ENCODE measurements at places on chromosomes 5 and 9.

DNA sequence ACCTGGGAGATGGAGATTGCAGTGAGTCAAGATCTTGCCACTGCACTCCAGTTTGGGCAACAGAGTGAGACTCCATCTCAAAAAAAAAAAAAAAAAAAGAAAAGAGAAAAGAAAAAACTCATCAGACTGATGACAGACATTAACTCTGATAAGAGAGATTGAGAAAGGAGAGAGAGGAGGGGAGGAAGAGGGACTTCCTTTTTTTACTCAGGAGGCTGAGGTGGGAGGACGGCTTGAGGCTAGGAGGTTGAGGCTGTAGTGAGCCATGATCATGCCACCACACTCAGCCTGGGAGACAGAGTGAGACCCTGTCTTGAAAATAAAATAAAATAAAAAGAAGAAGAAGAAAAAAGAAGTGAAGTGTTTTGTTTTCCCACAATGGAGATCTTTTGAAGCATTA, 9.7 kb upstream of the MSMP start:
- no peak for DNase-seq

GRCh38 chr9:116450378-116451139, 236.5 kb upstream of the TRIM32 start:
- DNase-seq = no peak

- no peak for DNase-seq
Measured at GRCh38 chr9:76688471-76689238, 75.6 kb upstream of the PCA3 start.

DNA sequence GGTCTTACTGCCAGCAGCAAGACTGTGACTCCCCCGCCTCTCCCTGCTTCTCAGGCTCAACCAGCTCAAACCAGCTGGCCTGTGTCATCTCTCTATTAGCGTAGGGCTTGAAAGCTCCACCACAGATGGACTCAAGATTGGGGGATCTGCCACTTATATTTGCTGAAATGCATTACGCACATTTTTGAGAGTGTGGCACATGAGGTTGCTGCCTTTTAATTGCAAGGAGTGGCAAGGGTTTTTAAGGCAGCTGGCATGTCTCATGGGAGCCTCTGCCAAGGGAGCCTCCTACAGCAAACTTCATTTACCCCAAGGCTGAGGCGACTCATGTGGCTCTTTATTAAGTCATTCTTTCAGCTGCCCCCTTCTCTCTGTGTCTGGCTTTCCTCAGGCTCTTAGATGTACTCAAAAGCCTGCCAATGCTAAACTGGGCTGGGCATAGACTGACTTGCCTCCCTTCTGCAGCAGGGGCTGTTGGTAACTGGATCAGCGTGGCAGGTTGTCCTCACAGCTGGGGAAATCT, 219.3 kb downstream of the SMARCA2 start:
- peak; percentile 55 for DNase-seq

DNA sequence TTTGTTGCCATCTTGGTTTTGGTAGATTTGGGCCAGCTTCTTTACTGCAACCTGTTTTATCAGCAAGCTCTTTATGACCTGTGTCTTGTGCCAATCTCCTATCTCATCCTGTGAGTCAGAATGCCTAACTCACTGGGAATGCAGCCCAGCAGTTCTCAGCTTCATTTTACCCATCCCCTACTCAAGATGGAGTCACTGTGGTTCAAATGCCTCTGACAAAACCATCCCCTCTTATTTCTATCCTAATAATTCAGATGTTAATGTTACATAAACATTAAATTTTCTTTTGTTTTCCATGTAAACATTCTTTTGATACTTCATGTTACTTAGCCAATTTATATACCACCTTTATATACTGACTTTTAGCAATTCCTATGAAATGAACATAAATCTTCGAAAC, 746.3 kb downstream of the CDH18 start:
- DNase-seq = no peak

- DNase-seq = no peak
Measured at GRCh38 chr5:139757727-139758509, 37.7 kb upstream of the PSD2 start.

DNA sequence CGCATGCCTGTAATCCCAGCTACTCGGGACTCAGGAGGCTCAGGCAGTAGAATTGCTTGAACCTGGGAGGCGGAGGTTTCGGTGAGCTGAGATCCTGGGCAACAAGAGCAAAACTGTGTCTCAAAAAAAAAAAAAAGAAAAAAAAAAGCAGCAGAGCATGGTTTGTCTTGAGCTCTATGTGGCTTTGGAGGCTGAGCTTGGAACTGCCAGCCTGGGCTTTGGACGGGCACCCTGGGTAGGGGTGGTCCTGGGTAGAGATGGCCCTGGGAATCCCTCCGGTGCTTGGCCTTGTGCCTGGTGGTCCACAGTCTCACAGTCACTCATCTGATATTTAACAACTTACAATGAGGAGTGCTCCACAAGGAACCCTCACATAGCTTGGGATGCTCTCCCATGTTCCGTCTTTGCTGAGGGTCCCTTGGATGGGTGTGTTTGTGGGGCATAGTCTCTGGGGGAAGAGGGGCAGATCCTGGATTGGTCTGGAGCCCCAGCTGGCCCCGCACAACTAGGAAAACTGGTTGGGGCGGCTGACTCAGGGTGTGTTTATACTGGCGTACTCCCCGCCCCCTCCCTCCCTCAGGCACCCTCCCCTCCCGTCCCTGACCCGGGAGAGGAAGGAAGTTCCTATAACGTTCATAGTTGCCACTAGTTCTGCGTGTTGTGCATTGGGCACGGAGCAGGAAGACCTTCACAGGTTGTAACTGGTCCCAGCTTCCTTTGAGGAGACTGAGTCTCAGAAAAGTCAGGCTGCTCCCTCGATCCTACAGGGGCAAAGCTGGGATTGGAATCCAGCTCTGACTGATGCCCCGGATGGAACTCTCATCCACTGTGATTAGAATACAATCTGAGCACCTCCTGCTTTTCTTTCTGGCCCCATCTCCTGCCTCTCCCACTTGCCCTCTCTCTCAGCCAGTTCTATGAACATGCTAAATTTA, 11.2 kb downstream of the IER5L start:
- no peak for DNase-seq

DNA sequence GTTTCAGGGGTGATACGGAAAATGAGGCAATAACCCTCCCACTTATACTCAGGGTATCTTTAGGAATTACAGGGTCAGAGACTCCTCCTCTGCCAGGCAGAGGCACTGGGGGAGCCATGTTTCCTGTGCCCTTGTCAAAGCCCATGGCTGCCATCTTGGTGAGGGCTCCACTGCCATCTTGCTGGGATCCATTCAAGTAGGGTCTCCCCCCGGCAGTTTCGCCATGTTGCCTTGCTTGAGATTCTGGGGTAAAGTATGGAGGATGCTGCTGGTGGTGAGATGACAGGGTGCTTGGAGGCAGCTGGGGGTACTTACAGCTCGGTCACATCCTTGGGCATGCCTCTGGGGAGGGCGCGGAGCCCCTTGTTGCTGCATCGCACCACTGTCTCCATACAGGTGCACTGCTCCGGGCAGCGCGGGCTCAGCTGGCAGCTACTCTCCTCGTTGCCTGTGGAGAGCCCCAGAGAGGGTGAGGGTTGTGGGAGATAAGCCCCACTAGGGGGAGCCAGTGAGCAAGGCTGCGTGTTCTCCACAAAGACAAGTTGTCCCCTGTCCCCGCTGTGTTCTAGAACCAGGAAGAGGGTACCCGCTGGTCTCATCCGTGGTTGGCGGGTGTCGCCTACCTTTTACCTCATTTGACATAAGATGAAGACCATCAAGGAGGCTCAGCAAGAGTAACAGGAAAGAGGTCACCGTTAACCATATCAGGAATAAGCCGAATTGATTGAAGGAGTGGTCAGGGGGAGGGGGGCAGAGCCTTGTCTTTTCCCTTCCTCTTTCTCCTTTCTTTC, 169.0 kb upstream of the PANK3 start:
- DNase-seq = peak; percentile 81

- DNase-seq = no peak
Measured at GRCh38 chr5:89204756-89205155, 321.8 kb upstream of the MEF2C start.

DNA sequence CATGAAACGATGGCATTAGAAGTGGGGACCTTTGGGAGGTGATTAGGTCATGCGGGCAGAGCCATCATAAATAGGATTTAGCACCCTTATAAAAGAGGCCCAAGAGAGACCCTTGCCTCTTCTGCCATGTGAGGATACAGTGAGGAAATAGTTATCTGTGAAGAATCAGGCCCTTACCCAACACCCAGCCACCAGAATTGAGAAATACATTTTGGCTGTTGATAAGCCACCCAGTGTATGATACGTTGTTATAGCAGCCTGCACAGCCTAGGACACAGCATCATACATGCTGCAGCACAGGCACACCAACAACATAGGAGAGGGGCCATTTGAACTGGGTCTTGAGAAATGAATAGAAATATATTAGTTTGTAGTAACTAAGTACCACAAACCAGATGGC, 8.0 kb upstream of the MAMDC2 start:
- no peak for DNase-seq

- DNase-seq = peak; percentile 94
Measured at GRCh38 chr9:137070906-137071275, 534 bp upstream of the SAPCD2 start.

DNA sequence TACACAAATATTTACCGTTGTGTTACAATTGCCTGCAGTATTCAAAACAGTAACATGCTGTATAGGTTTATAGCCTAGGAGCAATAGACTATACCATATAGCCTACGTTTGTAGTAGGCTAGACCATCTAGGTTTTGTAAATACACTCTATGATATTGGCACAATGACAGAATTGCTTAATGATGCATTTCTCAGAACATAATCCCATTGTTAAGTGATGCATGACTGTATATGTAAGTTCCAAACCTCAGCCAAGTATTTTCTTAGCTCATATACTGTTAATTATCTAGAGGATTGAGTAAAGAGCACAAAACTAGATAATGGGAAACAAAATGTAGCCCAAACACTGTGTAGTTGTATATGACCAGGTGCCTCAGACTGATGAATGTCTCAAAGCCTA, 220.1 kb downstream of the ANXA1 start:
- no peak for DNase-seq

GRCh38 chr9:89648247-89649000, 43.6 kb downstream of the GADD45G start:
- no peak for DNase-seq

- DNase-seq = no peak
Measured at GRCh38 chr9:35976726-35977125, 18.8 kb upstream of the OR2S2 start.

DNA sequence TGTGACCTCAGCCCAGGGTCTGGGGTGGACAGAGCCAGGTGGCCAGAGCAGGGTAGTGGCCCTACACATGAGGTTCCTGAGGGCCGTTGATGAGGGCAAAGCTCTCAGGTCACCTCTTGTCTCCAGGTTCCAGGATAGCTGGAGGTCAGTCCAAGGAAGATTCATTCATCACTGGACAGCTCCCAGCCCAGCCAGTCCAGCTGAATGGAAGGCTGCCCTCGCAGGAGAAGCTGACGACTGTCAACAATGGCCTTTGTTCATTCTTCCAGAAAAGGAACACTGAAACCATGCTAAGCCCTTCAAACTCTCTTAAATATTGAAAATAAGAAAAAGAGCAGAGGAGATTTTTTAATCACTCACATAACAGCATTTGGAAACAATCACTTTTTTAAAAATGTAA, 169.7 kb upstream of the TBCA start:
- no peak for DNase-seq

DNA sequence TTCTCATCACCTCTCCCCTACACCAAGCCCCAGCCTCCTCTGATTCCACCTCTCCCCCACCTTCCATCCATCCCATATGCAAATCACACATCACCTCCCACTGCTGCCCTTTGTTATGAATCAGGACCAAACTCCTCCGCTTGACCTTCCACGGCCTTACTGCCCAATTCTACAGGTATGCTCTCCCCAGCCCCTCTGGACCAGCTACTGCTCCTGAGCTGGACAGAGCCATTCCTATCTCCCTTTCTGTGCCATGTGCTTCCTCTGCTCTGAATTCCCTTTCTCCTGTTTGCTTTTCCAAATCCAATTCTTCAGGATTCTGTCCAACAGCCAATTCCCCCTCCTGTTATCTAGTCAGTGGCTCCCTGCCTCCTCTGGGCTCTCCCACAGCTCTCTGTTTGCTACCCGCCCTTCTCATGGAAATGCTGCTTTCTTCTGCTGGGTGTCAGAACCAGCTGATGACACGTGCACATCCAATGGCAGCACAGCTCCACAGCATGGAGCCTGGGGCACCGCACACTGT, 8.3 kb downstream of the FABP6 start:
- DNase-seq = no peak

- no peak for DNase-seq
Measured at GRCh38 chr9:15743512-15743911, 190.7 kb downstream of the CCDC171 start.

DNA sequence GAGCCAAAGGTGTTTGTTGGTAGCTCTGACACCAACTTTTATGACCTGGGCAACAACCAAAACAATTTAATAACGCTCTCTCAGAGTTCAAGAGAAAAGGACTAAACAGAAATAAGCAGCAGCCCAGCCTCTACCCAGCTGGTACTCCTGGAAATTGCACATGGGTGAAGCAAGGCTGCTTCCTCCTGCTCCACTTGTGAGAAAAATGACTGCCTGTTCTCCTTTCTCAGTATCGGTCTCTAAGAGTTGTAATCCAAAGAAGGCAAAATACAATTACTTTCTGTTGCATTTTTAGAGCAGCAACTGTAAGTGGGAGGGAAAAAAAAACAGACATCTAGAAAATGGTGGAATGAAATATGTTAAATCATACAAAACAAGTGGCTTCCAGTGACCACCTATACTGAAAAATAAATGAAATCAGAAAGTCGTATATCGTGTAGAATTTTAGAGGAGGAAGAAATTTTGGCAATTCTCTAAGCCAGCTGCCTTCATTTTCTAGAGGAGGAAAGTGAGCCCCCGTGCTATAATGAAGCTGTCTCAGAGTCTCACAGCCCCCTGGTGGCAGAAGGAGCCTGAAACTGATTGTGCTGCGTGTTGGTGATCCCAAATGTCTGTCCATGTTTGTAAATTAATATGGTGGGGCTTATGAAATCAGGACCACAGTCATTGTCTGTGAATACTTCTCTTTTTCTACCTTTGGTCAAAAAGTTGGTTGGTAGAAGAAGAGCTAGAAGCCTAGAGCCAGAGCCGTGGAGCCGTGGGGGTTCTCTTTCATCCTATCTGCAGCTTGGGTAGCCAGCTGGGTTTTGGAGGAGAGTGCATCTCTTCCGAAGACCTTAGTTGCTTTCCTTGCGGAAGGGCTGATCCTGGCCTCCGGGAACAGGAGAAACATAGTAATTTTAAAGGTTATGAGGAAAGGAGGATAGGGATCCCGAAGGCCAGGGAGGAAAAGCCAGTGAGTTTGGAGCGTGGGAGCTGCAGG, 139.9 kb downstream of the PIP5K1B start:
- peak; percentile 40 for DNase-seq

DNA sequence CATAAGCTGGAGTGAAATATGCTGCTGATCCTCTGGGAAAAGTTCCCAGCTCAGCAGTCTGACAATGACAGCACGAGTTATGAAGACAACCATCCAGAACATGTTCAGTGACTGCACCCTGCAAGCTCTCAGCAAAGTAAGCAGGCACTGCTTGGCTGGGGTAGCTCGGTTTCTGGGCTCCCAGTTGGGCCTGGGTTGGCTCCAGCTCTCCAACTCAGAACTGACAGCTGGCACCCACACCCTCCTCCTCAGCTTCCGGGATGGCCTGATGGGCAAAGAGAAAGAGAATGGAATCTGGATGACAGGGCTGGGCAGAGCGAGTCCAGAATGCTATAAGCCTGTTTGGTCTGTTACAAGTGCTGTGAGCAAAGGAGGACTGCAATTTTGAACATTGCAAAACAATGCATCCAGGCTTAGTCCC, 185.0 kb downstream of the CSNK1G3 start:
- no peak for DNase-seq
